ENCODE measurements at places on chromosomes 1 and 21.

GRCh38 chr21:38321568-38321967 lies 64.8 kb downstream of the KCNJ15 start:
- DNase-seq = no peak

- DNase-seq = no peak
These were observed 78.1 kb upstream of the ZNF644 start for GRCh38 chr1:91099746-91100621.

- DNase-seq = no peak
These were observed 15.2 kb downstream of the AKNAD1 start for GRCh38 chr1:108841703-108842102.

DNA sequence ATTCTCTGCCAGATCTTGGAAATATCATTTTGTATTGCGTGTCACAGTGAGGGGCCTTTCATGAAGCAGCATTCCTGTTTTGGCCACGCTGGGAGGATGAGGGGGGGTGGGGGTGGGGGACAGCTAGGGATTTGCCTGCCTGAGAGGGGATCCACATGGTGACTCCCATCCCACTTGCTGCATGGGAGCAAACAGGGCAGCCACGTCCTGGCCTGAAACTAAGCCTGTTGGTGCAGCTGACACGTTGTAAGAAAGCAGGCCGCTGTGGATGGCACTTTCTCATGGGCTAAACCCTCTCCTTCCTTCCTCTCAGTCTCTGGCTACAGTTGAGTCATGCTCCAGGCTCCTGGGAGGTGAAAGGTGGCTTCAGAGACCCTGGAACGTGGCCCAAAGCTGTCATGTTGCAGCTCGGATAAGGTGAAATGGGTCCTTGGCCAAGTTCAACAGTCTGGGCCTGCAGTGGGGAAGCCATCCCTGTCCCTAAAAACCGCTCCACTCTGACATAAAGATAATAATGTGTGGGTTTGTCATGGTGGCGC lies 346.7 kb upstream of the VAMP3 start:
- DNase-seq = no peak

GRCh38 chr1:174217248-174217647 lies 57.9 kb downstream of the RABGAP1L start:
- no peak for DNase-seq

- DNase-seq = no peak
These were observed 119.0 kb upstream of the USP24 start for GRCh38 chr1:55334160-55334559.

DNA sequence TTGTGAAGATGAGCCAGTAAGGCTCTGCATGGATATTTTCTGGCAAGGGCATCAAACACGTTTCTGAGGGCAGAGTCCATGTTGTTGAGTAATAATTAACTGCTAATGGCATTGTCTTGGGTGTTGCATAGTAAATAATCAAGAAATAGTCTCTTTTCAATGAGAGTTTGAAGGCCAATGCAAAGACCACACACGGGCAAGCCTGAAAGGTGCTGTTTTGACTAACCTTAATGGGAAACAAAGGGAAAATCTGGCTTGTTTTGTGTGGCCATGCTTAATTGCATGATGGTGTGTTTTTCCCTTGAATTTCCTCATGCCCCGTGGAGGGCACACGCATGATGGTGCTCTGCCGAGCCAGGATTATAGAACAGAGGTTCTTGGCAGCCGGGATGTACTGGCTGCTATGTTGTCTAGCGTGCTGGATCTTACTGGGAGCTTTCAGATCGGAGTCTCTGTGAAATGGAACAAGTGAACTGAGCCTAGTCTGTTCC lies 127.6 kb downstream of the NOS1AP start:
- DNase-seq = no peak

DNA sequence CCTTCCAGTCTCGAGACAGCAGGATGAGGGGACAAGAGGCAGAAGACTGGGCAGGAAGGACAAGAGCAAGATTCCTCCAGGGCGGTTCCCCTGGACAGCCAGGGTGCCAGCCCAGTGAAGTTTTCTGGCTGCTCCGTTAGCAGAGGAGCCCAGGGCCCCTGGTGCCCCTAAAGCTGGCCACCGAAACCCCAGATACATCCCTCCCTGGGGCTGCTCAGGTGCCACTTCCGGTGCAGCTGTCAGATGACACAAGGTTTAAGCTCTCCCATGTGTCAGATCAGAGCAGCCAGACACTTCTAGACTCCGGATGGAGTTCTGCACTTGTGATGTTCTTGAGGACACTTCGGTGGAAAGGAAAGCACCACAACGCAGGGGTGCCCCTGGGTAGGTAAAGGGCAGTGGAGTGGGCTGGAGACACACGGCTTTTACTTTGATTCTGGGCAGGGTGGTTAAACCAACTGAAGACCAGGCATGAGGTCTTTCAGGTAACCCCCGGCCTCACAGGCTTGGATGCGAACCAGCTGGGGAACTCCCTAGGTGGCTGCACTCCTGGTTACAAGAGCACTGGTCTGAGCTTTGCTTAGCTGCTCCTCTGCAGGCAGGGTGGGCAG lies 85.7 kb downstream of the ITPKB start:
- DNase-seq = peak; percentile 41
